Stimulated activated naive CD8-positive, alpha-beta T cell treated with anti-CD3 and anti-CD28 coated beads, Interleukin-15, Interleukin-2, amounts not matched to agents 100 U/mL and 50 U/mL, for 24 hours (primary cell): ENCODE measurements at places on chromosomes 5 and 9.

DNA sequence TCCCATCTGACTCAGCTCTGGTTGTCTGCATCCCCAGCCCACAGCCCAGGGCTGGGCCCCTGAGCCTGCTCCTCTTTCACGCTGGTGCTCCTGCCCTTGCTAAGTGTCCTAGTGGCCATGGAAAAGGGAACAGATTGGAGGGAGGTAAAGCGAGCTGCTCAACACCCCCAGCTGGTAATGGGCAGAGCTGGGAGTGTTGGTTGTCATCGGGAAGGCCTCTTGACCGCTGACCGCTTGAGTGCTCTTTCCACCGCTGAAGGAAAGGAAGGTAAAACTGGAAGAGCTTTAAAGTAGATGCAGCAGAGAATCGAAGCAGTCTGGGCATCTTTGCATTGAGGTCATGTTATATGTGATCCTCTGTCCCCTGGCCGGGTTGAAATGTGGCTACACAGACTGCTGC is 60.2 kb downstream of the CRB2 start:
- DNase-seq = no peak

DNA sequence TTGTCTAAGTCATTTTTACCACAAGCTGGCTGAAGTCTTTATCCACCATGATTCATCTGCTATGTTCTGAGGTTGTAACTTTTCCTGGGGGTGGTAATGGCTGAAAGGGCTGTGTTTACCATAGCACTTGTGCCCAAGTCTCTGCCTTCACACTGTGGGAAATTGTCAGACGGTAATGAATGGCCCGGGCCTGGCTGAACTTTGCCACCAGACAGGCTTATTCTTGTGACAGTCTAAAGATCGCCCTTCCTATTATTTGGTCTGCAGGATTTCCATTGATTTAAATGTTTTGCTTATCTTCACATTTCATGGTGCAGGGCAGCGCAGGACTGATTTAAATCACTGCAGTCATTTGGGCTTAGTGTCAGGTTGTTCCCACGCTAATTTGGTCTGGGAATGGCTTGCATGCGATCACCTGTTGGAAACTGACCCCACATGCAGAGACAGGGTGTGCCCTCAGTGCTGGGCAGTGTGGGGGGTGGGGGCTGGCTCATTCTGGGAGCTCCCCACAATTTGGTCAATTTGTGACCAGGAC is 109.3 kb upstream of the ICE1 start:
- no peak for DNase-seq

DNA sequence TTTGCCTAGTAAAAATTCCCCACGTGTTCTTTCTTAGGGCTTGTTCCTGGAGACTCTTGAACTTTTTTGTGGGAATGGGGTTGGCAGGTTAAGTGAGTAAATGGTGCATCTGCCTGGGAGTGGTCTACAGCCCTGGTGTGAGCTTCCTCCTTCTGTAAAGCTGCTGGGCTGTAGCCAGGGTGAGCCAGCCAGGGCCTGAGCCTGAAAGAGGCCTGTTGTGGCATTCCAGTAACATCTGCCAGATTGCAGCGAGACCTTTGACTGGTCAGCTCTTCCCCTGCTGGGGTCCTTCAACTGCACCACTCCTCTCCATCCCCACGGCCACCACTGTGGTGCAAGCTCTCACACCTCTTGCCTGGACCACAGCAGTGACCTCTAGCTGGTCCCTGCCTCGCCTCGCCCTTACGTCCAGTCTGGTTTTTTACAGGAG is 47.5 kb downstream of the SLC22A5 start:
- no peak for DNase-seq

- DNase-seq = no peak
These were observed 164.1 kb upstream of the SEMA6A start for GRCh38 chr5:116738615-116739261.

DNA sequence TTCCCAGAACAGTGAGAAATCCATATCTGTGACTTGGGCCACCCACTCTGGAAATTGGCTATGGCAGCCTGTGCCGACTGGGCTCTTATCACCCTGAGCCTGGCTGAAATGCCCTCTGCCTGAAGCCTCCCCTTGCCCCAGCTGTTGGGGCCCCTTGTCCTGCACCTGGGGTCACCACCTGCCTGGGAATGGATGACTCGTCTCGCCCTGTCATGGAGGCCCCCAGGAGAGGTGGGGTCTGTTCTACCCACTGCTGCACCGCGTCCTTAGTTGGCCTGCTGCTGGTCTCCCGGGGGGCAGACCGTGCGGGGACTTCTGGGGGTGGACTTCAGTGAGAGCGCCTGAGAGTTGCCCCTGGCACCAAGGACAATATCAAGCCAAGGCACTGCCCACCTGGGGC is 46.6 kb upstream of the COL5A1 start:
- DNase-seq = no peak

GRCh38 chr5:6252581-6252980 is 125.8 kb downstream of the MED10 start:
- DNase-seq = no peak

DNA sequence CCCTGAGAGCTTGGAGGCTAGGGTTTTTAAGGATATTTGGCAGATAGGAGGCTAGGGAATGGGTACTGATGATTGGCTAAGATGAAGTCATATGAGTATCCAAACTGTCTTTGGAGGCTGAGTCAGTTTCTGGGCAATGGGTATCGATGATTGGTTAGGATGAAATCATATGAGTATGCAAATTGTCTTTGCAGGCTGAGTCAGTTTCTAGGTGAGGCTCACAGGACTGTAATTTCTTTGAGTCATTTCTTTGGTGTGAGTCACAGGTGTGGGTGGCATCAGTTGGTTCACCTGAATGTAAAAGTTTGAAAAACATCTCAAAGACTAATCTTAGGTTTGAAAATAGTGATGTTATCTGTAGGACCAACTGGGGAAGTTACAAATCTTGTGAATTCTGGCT is 1068.0 kb downstream of the NR2F1-AS1 start:
- DNase-seq = no peak

DNA sequence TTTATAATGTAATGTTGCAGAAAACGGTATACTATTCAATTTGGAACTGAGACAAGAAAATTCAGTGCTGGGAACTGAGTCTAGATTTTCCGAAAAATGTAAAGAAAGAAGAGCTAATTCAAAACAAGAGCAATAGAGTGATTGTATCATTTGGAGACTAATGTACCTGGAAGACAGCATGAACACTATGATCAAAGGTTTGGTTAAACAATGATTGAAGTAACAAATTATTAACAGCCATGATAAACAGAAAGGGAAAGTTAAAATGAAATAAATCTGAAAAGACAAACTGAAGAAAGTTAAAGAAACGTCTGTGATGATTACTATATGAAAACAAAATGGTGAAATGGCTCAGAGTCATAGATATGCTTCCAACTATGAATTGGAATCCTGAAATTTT is 300.6 kb upstream of the MPDZ start:
- no peak for DNase-seq

- no peak for DNase-seq
These were observed 920.5 kb downstream of the TLE4 start for GRCh38 chr9:80492221-80492620.

- DNase-seq = no peak
These were observed 235.0 kb downstream of the GOLPH3 start for GRCh38 chr5:31939151-31939550.

DNA sequence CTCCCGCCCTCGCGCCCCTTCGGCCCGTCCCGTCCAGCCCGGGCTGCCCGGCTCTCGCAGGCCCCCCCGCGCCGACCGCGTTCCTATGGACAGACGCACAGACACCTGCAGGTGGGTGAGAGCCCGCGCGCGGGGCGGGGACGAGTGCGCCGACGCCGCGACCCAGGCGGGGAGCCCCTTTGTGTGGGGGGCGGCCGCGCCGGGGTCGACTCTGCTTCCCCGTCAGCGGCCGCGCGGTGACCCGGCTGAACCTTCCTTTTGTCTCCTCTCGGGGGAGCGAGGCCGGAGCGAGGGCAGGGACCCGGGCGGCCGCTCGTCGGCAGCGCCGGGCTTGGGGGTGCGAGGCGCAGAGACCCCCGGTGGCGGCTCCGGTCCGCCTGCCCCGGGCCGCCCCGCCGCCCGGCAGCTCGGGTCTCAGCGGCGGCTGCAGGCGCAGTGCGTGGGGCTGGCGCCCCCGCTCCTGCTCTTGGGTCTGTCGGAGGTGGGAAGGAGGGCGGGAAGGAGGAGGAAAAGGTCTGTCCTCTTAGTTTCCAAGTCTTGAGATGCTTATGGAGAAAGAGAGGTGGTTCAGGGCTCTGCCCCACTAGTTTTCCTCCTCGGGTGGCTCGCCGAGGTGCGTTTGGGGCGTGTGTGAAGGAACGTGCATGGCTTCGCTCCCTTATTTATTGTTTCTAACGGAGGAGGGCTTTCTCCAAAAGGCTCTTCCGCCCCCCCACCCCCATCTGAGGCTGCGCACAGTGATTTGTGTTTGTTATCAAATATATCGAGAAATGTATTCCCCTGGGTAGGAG is 576 bp downstream of the KIAA1958 start:
- peak; percentile 60 for DNase-seq

GRCh38 chr5:16578474-16578883 is 38.3 kb downstream of the RETREG1 start:
- DNase-seq = no peak

DNA sequence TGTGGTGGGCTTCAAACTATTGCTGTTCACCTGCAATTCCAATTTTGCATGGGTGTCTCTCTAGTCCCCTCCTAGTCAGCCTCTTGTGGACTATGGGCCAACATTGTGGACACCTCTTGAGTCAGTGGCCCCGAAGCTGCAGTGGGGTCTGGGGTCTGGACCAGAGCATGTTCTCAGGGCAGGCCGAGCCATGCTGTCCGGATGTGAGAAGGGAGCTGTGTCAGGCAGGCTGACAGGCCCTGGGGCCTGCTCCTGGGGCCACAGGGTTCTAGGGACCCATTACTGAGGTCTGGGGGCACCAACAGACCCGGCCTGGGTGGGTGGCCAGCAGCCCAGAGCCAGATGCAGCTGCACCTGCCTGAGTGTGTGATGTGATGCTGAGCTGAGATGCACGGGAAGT is 16.5 kb upstream of the IRX4 start:
- DNase-seq = no peak

DNA sequence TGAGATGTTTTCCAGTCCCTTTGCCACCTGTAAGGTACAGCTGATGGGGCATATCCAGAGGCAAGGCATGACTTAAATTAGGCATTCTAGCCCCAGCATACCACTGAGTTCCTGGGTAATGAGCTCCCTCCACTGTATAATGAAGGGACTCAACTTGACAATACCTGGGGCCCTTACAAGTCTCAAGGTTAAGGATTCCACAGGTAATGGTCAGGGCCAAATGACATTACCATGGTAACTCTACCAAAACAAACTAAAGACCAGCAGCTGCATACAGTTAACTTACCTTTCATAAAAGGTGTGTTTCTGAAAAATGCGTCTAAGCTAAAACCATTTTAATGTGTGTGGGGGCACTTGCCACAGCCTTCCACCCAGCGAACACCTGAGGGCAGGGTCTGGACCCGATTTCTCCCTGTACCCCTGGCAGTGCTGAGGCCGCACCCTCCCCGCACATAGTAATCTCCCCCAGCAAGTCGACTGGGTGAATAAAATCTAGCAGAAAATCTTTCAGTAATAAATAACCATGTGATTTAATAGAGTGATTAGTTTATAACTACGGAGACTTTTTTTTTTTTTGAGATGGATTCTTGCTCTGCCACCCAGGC is 24.2 kb downstream of the CCDC69 start:
- no peak for DNase-seq

DNA sequence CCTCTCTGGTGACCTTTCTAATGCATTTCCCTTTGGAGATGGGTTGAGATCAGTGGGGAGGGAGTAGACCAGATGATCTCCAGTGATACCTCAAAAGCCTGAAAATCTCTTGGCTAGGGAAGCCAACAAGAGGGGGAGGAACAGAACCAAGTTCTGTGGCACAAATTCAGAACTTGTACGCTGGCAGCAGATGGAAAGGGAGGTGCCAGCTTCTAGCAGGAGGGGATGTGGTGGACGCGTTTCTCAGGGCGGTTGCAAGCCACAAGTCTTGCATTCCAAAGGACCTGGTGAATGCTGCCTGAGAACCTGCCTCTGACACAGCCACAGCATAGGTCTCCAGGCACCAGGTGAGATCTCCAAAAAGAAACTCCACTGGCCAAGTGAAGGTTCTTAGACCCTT is 13.4 kb downstream of the SLIT3 start:
- DNase-seq = no peak

GRCh38 chr9:86308687-86309086 is 26.3 kb upstream of the ISCA1 start:
- DNase-seq = no peak

- DNase-seq = no peak
These were observed 25.6 kb downstream of the OR2V2 start for GRCh38 chr5:181173027-181173419.

DNA sequence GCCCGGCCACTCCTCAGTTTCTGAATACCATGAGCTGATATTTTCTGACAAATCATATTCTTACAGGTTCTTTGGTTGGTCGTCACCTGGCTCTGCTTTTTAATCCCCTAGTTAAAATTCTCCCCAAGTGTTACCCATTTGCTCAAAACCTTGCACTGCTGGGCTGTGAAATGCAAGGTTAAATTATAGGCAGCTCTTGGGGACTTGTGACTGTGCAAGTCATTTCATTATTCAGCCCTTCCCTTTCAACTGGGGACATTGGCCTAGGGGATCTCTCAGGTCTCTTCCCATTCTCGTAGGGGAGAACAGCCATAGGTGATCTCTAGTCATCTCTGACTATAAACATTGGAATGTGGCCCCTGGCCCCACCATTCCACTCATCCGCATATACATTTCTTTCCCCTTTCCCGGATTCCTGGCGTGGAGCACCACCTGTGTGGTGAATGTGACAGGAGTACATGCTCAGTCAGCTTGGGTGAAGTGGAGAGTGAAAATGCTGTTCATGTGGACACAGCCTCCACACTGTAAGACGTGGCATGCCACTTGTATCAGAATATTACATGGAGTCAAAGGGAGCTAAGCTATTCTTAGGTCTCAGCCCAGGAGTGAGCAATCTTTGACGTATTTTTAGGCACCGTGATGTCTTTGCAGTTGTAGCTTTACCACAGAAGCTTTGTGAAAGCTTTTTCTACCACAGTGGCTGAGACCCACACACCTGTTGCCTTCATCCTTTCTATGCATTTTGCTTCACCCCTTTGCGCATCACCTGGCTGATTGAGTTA is 386.7 kb downstream of the KDM4C start:
- no peak for DNase-seq

DNA sequence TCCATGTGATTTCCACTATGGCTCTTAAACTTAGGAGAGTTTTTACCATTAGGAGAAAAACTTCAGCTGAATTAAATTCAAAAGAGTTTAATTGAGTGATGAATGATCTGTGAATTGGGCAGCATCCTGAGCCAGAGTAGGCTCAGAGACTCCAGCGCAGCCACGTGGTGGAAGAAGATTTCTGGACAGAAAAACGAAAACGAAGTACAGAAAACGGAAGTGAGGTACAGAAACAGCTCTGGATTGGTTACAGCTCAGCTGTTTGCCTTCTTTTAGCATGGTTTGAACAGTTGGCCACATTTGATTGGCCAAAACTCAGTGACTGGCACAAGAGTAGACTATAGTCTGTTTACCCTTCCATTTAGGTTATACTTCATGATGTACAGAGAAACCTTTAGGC is 69.2 kb upstream of the PLPP1 start:
- DNase-seq = no peak

DNA sequence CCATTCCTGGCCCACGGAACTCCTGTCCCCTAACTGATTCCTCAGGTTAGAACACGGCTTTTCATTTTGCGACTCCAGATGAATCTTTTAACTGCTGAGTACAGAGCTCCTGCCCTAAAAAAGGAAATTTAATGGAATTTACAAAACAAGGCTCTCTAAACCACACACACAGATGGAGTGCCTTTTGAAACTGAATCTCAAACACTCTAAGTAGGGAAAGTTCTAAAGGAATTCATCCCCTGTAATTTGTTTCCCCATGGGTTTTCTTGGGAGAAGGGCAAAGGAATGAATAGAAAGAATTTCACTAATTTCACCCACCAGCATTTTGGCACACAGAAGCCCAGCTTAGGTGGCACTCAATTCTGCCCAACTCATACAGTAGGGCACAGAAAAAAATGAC is 106.5 kb downstream of the THBS4 start:
- no peak for DNase-seq
